ENCODE measurements at places on chromosomes 3 and 15.

DNA sequence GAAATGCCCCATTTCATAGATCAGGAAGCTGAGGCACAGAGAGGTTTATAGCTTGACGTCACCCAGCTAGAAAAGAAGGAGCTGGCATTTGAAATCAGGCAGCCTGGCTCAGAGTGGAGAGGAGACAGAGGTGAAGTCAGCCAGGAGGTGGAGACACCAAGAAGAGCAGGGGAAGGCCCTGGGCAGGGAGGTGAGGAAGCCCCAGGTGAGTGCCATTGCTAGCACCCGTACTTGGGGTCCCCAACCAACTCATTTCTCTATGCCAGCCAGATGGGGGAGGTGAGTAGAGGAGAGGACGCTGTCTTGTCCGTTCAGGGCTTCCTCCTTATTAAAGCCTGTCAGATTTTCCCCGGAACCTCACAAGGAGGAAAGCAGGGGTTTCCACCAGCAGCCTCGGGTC is 149.6 kb upstream of the TLE3 start:
- no peak for DNase-seq

DNA sequence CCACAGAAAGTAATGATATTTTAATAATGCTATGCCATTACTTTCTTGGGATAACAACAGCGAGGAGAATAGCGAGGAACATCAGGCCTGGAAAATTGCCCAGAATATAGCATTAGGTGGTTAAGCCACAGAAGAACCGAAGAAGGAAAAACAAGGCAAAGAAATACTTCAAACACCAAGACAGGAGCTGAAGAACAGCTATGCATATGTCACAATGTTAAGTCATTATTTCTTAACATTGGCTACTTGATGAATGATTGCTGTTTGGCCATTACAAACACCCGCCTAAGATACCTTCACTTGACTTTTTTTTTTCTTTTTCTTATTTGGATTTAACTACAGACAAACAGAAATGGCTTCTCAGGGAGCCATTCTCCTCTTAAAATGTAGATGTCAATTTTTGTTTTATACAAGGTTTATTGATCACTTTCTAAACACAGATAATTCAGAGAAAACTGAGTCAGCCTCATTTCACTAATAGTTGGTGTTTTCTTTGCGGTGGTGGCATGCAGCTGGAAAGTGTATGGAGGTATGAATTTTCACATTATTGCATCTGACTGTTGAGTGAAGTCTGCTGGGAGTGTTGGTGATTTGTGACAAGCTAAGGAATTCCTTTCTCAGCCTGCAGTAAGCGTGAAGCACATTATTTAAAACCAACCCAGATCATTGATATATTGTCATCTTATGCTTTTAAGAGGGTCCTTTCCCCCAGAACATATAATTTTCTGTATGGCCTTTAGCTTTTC is 705.7 kb upstream of the NR2F2 start:
- no peak for DNase-seq

- DNase-seq, result no peak
These were observed 236.2 kb upstream of the LYSMD4 start for GRCh38 chr15:99969261-99969920.

DNA sequence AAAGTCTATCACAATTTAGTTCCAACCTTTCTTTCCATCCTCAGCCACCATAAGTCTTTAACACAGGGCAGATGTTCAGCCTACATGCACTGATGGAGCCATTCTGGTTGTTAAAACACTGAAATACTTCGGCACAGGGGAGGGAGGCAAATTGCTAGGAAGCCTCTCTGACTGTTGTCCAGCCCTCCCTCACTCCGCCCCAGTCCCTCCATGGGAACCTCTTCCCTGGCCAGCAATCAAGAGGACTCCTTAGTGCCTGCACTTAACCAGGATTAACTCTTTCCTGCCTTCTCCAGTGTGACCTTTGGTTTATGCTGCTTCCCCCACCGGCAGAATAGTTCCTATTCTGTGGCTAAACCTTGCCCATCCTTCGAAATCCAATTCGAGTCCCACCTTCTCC is 47.0 kb upstream of the USP3 start:
- no peak for DNase-seq

All from SK-MEL-5 (cell line).